ENCODE measurements at places on chromosomes 12 and 14. TPM values are rescaled to one million over a fixed set of nuclear protein-coding genes. Genes with fewer than 3 reads are reported as not detected.

DNA sequence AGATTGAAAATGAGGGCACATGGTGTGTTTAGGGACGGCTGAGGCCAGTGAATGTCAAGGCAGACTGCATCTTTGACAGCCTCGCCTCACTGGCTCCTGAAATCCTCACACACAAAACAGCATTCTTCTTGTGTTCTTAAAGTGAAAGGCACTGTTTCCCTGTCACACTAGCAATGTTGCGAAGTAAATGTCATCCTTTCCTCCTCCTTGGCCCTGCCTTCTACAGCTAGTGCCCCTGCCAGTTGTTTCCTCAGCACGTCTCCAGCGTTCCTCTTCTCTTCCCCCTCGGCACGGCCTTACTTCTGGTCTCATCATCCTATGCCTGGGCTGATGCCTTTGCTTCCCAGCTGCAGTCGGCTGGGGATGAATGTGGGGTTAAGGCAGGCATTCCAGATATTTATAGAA lies 129.4 kb upstream of the DNM1L start:
- DNase-seq, result no peak

The PTPRQ gene
- 13.3 TPM for polyA plus RNA-seq

DNA sequence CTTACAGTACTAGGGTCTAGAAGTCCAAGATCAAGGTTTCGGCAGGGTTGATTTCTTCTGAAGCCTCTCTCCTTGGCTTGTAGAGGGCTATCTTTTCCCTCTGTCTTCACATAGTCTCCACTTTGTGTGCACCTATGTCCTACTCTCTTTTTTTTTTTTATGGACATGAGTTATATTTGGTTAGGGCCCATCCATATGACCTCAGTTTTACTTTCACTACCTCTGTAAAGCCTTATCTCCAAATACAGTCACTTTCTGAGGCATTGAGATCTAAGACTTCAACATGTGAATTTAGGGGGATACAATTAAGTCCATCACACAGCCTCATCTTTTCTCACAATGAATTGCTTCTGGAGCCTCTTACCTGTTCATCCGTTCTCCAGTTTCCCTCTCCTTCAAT lies 5.9 kb upstream of the SPTB start:
- DNase-seq, result no peak

DNA sequence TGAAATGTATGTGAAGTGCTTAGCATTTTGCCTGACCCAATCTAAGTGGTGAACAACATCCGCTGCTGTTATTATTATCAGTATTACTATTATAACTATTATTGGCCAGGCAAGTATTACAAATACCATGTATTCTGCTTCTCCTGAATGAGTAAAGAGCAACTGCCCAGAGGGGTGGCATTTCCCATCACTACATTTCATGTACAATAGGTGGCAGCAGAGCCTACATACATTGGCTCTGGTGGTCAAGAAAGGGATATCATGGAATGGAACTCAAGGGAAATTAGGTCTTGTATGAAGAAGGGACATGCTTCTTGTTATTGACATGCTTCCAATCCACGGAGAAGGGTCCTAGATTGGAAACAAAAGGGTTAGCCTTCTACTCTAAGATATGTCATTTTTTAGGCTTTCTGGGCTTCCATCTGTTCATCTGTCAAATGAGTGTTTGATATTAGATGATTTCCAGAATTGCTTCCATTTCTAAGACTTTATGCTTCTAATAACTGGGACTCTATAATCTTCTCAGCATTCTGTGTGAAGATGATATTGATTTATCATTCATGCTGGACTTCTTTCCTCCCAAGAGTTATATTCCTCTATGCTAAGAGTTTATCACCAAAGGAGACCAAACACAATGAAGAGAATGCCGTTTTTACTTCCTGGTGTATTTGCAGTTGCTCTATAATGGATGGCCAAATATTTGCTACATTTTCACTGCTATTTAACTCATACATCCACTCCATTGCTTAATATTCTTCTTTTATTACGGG lies 239.1 kb downstream of the SSPN start:
- DNase-seq, result peak; percentile 5

DNA sequence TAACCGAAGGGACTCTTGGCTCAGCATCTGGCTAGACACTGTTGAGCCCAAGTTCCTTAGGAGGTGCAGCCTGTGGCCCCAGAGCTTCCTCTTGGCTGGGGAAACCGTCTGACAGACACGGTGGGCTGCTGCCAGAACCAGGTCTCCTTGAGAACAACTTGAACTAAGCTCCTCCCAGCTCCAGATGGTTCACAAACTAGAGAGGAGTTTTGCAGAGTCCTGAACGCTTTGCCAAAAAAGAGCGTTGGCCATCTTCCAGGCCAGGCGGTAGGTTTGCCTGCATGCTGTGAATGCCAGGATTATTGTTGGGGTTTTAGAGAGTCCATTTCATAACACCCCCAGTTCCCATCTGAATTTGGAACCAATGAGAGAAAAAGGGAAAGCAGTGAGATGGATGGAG lies 399.8 kb downstream of the RGS6 start:
- DNase-seq, result no peak

The SLC5A8 gene
- polyA plus RNA-seq, result not detected

The CCDC38 gene
- not detected for polyA plus RNA-seq

GRCh38 chr14:72450473-72451044 lies 443.3 kb downstream of the DPF3 start:
- DNase-seq, result no peak

The ERP27 gene
- 0.93 TPM for polyA plus RNA-seq

DNA sequence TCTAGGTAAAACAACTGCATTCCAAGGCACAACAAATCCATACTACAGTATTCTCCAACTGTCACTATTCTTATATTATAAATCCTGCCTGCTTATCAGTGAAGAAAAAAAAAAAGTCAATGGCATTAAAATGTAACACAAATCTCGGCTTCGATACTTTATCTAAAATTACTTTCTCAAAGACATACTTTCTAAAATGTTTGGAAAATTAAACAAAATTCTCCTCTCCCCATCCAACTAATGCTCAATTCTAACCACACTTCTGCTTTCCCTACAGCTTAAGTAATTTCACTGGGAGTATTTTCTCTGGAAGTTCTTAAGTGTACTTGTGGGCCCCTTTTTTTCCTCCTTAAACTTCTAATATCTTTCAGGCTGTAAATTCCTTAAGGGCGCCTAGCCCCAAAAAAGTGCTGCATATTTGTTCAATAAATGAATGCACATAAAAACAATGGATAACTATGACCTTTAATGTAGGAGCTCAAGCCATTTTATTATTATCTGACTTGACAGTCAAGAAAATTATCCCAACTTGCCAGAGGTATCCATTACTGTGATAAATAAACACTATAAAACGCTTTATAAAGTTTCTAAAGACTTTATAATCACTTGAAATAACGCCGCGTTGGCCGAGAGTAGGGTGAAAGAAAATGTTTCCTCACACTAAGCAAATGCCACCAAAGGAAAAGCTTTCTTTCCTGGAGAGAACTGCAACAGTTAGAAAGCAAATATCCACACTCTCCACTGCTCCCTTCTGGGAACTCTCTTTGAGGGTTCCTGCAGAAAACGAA lies 977 bp downstream of the HEATR5A start:
- DNase-seq, result no peak

GRCh38 chr14:92615451-92615850 lies 101.9 kb downstream of the RIN3 start:
- DNase-seq, result no peak

DNA sequence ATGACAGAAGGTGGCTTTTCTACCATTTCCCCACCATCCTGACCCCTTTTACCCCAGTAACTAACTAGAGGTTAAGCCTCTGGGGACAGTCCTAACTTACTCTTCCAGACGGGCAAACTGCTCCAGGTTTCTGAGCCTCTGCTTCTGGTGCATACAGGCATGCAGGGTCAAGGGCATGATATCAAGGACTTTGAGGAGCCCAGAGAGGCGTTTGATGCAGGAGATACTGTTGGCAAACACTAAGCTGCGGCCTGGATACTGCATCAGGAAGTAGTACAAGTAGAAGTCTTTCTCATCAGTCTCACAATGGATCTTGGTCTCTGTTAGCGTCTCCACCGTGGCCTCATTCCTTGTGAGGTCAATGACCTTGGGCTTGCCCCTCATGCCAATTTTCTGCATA lies 21.0 kb downstream of the DDX24 start:
- DNase-seq, result no peak

DNA sequence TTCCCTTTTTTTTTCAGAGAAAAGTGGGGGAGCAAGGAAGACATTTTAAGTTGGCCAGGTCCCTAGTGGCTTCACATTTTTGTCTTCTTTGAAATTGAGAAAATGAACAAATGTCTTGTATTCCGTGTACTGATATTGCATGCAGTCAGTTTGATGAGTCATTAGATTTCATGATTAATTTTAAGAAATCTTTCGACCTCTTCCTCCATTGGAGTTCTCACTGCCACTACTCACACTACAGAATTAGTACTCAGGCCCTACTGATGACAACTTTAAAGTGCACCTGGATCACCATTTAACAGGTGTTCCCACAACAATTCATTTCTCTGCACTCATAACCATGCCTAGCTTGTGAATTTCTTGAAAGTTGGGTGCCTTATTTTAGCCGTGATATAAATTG lies 50.5 kb downstream of the SAMD4A start:
- DNase-seq, result no peak

GRCh38 chr14:27253966-27254365 lies 656.1 kb upstream of the NOVA1 start:
- no peak for DNase-seq
